Left hindlimb (tissue), 1 donor: ENCODE measurements at places on chromosomes 3 and 15.

GRCh38 chr3:11498646-11499045, 145.1 kb downstream of the VGLL4 start:
- no peak for DNase-seq

DNA sequence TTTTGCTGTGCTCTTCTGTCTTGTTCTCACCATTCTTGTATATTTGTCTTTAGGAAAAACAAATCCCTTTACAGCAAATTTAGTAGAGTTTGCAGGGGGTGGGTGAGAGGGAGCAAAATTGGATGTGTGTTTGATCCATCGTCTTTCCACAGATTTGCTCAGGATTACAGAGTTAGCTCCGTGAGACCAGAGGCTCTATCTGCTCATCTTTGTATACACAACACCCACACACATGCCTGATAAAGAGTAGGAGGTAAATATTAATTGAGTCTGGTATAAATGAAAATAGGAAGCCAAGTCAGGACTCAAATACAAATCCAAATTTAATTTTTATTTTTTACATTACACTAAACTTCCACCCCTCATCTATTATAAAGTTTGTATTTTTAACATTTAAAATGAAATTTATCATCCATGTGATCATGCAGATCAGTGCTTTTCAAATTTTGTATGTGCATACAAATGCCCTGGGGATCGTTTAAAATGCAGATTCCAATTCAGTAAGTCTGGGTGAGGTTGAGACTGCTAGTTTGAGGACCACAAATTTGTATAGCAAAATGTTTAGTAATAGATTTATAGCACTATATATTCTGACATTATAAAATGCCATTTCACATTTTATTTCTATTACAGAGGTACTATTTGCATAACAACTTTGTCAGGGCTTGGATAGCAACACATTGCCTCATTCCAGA, 326.7 kb downstream of the LSAMP start:
- no peak for DNase-seq

DNA sequence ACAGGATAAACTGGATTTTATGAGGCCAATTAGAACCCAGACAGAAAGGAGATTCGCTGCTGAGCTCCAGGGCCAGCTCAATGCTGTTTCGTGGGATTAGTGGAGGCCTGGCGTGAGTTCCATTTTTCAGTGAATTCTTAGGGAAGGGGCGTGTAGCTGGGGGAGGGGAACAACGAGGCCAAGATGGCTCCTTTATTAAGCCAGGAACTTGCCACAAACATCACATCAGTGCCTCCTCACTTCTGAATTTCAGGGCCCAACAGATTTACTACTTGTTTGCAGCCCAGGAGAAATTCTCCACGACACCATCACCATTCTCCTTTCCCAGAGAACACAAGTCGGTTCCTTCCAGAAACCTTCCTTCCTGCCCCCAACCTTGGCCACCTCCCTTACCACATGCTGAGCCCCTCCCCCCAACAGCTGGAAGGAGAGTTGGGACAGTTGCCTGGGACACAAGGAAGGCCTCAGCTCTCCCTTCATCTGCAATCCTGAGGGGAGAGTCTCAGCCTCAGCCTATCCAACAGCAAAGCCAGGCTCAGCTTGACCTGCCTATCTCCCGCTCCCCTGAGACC, 5.8 kb downstream of the IGDCC4 start:
- peak; percentile 85 for DNase-seq

DNA sequence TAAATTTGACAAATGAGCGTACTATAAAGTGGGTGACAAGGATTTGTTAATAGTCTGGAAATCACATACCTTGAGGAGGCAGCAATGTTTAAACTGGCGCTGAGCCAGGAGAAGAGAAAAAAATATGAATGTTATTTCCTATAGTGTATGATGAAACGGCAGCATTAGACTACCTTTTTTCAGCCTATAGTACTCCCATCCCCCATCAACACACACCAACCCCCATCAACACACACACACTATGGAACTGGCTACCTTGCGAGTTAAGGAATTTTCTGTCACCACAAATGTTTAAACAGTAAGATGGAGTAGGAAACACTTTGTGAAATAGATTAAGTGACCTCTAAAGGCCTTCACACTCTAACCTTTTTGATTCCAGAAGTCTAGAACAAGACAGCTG, 46.8 kb upstream of the ZCWPW2 start:
- DNase-seq, result no peak

DNA sequence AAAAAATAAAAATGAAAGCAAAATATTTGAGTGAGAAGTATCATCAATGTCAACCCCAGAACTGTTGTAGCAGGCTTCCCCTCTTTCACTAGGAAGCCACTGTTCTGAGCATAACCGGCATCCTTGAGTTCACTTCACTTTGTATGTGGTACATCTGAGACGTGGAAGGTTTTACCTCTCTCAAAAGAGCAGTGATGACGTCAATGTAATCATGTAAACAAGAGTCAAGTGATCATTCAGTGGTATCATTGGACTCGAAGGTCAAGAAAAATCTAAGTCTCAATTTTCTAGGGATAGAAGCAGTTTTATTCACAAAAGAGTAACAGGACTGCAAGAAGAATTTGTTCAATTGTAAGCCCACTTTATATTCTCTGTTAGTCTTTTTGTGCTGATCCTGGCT, 339.8 kb upstream of the THRB start:
- DNase-seq, result no peak

DNA sequence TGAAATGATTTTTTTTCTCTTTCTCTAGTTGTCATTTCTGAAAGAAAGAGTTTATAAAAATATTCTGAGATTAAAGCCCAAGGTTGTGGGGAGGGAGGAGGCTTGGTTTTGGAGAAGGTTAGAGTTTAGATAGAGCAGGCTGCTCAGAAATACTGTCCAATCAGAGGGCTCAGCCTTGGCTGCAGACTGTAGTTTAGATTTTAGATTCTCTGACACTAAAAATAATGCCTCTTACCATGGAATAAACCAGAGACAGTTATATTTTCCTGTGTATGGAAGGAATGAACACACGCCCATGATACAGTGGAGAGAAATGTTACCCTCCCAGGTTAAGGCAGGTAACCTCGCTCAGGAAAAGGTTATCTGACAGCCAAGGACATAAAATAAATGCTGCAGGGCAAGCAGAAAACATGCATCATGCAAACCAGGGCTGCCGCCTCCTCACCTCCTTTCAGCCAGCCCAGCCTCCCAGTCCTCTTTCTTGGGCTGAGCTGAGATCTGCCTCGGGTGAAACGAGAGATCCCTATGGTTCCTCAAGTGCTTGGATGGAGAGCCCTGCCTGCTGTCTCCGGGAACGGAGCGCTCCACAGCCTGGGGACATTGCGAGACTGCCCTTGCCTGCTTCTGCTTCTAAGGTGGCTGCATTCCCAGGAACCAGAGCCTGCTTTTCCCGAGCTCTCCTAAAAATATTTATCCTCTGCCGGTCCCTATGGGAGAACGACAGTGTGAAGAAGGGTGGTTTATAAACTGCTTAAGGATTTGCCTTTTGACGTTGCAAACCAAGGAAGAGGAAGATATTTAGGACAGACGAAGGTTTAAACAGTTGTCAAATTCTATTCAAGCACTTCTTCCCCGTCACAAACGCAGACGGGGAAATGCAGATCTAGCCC, 848 bp downstream of the NCEH1 start:
- DNase-seq, result peak; percentile 46

GRCh38 chr3:75906555-75907112, 121.3 kb upstream of the ZNF717 start:
- DNase-seq, result peak; percentile 79

- no peak for DNase-seq
Measured at GRCh38 chr15:48996276-48996675, 32.6 kb upstream of the SHC4 start.

DNA sequence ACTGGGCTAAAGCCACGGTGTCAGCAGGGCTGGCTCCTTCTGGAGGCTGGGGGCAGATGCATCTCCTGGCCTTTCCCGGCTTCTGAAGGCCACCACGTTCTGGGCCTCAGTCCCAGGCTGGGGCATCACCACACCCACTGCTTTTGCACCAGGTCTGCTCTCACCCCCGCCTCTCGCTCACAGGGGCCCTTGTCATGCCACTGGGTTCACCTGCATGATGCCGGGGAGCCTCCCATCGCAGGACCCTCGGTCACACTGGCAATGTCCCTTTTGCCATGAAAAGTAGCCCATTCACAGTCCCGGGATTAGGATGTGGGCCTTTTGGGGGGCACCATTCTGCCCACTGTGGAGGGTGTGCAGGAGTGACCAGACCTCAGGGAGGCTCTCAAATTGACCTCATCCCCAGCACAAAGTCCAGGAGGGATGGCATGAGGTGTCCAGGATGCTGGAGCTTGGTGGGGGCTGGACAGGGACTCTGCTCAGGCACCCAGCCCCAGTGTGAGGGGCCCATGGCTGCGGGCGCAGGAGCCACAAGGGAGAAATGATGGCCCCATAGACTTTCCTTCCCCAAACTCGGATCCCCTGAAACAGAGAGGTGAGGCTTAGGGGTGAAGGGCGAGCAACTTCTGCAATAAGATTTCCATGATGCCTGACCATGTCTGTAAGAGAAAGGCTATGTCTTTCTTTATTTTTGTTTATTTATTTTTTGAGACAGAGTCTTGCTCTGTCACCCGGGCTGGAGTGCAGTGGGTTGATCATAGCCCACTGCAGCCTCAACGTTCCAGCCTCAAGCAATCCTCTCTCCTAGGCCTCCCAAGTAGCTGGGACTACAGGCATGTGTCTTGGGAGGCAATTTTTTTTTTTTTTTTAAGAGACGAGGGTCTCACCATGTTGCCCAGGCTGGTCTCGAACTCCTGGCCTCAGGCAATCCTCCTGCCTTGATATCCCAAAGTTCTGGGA, 189.1 kb downstream of the GOLGA6L6 start:
- DNase-seq, result no peak

DNA sequence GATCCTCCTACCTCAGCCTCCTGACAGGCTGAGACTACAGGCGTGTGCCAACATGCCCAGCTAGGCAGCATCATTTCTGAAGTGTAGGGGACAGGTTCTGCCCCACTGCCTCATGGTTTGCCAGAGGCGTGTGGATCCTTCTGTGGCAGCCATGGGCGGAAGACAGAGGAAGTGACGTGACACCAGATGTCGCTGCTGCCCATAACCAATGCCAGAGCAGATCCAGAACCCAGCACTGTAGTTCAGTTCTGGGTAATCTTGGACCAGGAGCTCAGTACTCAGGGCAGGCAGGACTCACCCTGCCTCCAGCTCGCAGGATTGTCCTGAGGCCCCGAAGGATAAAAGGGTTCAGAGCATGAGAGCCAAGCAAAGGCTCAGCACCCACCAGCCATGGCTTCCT, 8.2 kb downstream of the RBPMS2 start:
- DNase-seq, result no peak

DNA sequence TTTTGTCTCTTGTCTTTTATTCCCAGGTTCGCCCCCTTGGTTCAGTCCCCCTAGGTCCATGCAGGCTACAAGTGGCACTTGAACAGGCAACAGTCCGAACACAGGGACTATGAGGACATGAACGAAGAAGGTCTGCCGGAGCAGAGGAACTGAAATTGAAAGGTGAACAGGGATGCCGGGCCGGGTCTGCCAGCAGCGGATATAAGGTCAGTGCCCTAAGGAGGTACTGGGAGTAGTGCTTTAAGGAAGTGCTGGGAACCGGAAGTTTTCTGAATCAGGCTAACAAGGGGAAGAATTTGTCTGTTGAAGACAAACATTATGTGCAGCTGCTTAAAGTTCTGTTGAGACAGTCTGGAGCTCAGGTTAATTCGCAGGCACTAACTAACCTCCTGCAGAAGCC, 46.8 kb downstream of the LSM3 start:
- no peak for DNase-seq

GRCh38 chr15:47610736-47611135, 106.6 kb upstream of the SEMA6D start:
- DNase-seq, result no peak

DNA sequence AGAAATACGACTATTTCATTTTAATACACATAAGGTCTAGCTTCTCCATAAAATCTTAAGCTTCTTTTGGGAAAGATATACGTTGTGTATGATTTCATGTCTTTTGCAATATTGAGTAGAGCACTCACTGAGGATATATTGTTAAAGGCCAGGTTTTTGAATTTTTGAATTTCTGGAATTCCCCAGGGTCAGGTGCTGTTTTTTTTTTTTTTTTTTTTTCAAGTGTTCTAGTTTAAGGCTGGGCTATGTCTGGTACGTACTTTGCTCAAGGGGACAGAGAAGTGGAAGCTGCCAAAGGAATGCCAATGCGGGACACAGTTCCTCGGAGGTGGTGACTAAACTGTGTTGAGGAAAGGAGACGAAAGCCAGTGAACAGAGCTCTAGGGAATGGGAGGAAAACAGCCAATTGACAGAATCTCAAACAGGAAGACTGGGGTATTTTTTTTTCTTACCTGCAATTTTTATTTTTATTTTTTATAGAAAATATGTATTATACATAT, 510.5 kb upstream of the CBLB start:
- no peak for DNase-seq

DNA sequence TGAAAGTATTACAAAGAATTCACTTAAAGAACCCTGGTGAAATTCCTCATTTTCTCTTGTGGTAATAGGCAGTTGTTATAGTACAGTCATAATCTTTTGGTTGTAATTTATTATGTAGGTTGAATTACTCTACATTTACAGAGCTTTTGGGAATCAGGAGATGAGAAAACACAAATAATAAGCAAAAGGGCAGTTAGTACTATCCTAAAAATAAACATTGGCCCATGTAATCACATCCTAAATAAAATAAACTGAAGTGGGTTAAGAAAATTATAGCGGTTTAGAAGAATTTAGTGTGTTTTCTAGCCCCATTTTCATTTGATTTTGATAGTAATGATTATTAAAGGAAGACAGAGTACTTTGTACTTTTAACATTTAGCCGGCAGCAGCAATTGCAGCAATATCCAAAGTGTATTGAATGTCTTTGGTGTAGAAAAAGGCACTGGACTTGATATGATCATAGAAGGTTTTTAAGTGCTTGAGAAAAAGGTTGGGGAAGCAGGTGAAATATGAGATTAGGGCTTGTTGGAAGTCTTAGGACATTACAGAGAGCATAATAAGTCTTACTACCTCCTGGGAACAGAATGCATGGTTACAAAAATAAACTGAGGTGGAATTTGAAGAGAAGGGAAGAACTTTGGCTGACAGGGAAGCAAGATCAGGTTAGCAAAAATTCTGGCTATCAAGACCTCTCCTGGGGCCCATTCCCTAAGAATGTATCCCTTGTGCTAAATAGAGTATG, 79.9 kb downstream of the MBNL1 start:
- DNase-seq, result no peak

DNA sequence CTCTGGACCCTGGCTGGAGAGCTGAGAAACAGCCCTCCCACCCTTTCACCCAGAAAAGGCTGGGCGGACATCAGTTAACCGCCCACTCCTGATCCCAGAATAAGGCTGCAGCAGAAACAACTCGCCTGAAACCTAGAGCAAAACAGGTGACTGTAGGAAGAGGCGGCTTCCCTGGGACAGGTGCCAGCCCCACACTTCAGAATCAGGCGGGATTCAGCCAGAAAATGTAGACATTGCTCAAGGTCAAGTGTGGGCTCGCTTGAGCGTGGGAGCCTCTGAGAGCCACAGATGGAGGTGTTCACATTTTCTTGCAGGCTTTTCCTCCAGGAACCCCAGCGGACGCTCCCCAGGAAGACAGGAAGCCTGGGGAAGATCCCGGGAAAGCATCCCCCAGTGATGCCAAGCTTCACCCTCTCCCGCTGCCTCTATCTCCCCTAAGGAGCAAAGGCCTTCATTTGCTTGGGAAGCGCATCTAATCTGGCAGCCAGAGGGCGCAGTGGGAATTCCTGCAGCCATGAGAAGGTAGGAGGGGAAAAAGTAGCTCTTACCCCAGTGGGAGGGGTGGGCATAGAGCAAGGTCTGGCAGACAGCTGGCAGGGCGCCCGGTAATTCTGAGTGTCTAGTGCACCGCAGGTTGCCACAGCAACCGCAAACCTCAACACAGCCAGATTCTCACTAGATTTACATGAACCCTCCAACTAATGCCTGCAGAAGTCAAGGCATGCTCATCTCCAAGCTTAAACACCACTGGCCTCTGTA, 77.7 kb downstream of the OCA2 start:
- DNase-seq, result peak; percentile 75
